ENCODE measurements at places on chromosomes 11 and 22.

DNA sequence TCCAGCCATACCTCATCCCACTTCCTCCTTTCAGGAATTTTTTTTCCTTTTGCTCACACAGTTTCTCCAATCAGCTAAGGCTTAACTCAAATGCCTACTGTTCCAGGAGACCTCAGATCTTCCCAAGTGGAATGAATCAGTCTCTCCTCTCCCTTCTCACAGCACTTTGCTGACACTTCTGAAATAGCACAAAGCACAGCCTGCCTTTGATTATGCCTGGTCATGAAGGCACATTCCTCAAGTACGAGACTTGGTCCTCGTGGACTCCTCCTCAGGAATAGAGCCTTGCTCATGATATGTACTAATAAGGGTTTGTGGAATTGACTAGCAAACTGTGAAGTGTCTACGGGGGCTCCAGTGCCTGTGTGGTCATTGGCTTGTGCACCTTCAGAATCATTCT is 176.7 kb upstream of the TENM4 start:
- no peak for DNase-seq

DNA sequence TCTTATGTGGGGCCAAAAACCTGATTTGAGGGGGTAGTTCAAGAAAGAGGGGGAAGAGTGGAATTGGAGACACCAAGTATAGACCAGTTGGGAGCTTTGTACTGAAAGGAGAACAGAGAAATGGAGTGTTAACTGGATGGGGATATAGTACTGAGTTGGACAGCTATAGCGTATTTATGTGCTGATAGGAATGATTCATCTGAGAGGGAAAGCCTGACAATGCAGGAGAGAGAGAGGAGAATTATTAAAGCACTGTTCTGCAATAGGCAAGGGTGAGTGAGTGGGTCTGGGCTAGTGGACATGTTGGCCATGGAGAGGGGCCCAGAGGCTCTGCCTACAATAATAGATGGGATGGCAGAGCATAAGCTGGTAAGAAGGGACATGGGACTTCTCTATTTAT is 52.9 kb upstream of the PITPNB start:
- DNase-seq = no peak

- DNase-seq = no peak
Observed at GRCh38 chr11:125701858-125702621, 21.4 kb upstream of the ACRV1 start.

DNA sequence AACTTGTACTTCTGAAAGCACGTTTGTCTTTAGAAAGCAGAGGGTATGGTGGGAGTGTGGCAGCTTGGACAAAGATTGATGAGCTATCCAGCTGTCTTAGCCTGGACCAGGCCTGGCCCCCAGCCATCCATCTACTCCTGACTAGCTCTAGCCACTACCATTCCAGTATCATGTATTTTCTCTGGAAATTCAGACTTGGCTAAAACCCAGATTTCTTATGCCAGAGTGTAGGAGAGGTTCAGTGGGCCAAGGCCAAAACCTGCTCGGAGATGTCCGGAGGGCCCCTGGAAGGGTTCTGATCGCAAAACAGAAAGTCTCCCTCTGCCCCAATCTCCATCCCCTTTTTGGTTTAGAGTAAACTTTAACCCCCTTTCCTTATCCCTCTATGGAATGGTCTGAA is 24.8 kb upstream of the MTCH2 start:
- no peak for DNase-seq

DNA sequence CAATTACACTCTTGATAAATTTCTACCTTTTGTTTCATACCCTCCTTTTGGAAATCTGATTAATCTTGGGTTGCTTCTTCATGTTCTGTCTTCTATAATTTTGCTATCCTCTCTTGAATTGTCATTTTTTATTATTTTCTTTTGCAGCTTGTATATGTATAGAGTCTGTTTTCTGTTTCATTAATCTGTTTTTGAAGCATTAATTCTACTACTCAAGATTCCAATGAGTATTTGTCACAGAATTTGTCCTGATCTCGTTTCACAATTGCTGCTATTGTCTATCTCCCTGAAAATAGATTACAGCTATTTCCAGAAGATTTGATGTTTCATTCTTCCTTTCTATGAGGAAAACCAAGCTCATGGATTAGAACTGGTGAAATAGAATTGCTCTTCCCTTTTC is 406.1 kb downstream of the DYNC2H1 start:
- no peak for DNase-seq

DNA sequence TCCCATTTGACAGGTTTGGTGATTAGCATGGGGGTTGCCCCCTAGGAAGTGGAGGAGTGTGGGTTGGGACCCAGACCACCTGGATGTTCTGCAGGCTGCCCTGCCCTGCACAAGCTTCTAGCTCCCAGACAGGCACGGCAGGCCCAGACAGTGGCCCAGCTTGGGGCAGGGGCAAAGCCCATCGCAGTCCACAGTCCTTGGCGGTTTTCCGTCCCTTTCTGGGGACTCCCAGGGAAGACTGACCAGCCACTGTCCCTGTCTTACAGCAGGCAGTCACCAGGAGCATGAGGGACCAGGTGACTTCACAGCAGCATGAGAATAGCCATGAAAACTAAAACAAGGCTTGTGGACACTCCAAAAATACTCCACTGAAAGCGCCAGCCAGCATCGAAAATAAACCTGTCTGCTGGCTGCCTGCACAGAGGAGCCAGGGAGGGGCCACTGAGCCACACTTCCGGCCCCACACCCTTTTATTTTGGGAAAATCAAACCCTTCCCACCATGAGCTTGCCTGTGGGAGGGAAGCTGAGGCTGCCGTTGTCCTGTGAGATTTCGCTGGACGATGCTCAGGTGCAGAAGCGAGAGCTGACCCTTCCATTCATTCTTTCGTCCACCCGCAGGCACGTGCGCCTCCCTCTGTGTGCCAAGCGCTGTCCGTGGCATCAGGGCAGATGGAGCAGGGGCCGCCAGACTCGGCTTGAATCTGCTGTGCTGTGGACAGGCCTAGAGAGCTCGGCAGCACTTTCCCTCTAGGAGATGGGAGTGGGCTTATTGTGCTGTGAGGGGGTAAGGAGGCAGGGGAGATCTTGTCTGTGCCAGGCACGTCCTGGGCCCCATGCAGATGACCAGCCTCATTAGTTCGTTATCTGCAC is 28.0 kb downstream of the FADD start:
- DNase-seq = no peak

DNA sequence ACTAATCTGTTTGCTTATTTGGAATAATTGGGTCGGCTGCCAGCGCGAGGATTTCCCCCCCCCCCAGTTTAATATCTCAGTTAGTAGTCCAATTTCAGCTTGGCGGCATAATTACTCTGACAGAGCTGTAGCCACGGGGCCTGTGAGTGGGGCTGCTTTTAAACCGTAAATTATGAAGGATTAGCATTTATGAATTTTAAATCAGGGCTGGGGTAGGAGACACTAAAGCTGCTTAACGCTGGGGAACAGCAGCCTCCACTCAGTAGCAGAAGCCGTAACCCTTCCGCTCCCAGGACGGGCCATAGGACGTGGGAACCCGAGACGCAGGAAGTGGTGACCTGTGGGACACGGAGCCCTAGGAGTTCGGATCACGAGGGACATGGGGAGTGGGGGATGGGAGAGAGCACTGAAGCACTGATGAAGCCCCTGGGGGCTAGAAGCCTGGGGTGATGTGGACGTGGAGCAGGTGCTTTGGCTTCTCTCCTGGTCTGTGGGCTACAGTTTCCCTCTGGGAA is 66.2 kb upstream of the LMO1 start:
- DNase-seq = peak; percentile 50

DNA sequence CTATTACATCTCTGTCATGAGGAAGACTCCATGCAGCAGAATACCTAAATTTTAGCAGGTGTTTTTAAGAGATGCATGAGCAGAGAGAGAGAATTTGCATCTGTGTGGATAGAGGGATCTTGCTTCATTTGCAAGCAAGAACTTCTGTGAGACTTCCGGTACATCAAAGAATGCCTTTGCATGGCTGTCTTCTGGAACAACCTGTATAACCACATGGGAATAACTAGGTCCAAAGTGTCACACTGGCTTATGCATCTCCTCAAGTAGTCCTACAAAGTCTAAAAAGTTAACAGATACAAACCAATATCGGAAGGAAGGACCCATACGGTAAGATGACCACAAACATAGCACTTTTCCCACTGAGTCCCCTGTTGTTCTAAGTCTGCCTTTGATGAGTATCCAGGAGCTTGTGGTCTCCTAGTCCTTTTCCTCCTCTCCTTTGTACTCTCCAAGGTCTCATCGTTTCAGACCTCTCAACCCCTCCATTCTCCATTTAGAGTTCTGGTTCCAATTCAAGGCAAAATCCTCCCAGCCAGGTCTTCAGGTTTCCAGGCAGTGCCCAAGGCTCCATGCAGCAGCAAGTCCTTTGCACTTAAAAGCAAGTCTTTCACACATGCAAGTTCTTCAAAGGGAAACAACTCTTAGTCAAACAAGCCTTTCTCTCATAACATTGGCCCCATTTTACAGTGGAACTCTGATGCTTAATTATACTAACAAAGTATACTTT is 581.7 kb upstream of the ARHGAP42 start:
- no peak for DNase-seq

DNA sequence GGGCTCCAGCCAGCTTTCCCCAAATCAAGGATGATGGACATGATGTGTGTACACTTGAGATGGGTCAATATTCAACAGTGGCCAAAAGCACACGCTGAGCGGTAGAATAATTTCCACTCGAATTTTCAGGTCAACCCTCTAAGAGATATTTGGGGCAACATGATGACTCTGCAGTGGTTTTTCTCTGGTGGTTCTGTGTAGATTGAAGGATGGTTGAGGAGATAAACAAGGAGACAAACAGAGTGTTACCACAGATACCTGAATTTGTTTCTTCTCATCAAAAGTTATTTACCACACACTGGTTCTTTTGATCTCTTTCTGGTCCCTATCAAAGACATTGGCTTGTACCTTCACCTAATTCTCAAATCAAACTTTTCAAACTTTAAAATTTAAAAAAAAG is 242.0 kb downstream of the ETS1 start:
- DNase-seq = no peak
